ENCODE measurements at places on chromosomes 1 and 21.

DNA sequence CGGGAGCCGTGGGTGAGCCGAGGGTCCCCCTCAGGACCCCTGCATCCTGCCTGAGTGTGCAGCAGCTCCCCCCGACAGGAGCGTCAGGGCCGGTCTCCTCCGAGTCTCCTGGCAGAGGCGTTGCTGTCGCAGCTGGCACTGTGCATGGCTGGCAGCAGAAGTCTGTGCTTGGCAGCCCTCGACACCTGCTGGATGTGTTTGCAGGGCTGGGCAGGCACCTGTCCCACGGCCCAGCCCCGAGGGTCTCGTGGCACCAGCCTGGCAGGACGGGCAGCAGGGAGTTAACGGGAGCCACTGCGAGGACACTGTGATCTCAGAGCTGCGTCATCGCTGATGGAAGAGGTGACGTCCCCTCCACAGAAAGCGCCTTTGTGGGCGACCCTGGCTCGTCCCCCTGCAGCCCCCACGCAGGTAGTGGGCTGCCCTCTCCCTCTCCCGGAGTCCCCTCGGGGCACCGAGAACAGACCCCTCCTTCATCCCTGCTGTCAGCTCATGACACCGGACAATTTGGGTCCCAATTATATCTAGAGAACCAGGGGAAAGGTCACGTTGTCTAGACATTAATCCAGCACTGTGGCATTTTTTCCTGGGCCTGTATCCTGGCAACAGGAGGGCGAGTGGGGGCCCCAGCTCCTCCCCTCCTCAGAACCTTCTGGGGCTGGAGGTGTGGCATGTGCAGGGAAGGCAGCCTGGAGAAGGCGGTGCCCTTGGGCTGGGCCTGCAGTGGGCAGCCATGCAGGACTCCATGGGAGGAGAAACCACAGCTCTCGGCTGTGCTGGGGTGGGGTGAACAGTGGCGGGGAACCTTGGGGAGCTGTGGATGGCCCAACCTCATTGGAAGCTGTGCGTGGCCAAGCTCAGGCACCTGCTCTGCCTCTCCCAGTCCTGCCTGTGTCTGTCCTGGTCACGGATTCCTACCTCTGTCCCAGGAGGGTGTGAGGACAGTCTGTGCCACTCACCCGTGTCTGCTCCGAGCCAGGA lies 15.4 kb downstream of the COL18A1 start:
- DNase-seq: peak; percentile 71

DNA sequence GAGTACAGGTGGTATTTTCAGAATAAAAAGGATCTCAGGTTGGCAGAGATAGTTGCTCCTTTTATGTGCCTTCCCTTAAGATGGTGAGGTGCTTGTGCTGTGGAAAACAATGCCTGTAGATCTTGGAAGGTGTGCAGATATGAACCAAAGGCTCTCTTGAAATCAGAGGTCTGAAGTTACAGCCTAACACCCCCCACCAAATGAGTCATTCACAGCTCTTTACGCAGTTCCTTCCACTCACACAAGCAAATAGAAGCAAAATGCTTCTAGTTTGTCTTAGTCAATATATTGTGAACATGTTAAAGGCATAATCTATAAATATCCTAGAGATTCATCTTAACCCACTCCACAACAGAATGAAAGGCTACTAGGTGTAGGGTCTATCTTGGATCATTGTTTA lies 128.9 kb upstream of the NR5A2 start:
- DNase-seq: no peak

GRCh38 chr1:46002551-46003150 lies 129.8 kb downstream of the PIK3R3 start:
- DNase-seq: no peak

- DNase-seq: no peak
These were observed 18.2 kb downstream of the TRIM67 start for GRCh38 chr1:231180034-231180433.

GRCh38 chr1:116432655-116433265 lies 59.7 kb downstream of the ATP1A1 start:
- DNase-seq: no peak

DNA sequence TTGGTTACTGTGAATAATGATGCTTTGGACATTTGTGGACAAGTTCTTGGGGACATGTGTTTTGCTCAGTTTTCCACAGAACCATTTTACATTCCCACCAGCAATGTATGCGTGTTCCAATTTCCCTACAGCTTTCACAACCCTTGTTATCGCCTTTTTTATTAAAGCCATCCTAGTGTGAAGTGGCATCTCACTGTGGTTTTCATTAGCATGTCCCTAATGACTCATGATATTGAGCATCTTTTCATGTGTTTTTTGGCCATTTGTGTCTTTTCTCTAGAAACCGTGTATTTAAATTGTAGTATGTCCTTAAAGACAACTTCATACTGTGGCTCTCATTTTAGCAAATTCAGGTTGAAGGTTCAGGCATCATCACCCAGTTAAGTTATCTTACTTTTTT lies 132.1 kb downstream of the TGFBR3 start:
- no peak for DNase-seq

- no peak for DNase-seq
These were observed 11.6 kb upstream of the SERBP1 start for GRCh38 chr1:67441739-67442281.

DNA sequence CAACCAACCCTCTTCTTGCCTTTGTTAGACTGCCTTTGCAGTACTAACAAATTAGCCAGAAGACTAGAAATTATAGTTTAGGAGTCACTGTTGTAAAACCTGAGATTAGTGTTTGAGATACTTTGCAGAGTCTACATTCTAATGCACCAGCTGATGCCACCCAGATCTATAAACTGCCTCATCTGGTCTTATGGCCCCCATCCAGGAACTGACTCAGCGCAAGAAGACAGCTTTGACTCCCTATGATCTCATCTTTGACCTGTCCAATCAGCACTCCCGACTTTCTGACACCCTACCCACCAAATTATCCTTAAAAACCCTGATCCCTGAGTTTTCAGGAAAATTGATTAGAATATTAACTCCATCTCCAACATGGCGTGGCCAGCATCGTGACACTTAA lies 334.6 kb downstream of the RGS7 start:
- no peak for DNase-seq

- no peak for DNase-seq
These were observed 2.1 kb downstream of the MEGF6 start for GRCh38 chr1:3609016-3609768.

DNA sequence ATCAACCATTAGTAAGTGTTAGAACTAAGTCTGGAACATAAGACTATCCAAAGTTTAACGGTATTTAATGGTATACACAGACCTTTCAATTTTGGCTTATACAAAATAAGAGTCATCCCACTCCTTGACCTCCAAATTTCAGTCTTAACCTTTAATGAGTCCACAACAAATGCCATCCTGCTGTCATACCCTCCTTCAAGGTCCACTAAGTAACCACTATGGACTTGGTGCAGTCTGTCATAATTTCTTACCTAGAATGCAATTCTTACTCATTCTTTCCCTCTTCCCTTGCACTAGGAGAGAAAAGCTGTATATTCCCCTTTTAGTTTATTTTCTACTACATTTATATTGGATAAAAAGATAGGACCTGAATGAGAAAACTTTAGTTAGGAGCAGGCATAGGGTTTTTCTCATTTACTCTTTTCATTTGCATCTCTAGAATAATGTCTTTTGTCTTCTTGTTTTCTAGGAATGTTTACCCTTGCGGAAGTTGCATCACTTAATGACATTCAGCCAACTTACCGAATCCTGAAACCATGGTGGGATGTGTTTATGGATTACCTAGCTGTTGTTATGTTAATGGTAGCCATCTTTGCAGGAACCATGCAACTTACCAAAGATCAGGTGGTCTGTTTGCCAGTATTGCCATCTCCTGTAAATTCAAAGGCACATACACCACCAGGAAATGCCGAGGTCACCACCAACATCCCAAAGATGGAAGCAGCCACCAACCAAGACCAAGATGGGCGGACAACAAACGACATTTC lies 62.1 kb upstream of the ZNF326 start:
- no peak for DNase-seq

GRCh38 chr21:46605767-46606426 lies 1.0 kb upstream of the S100B start:
- DNase-seq: no peak

DNA sequence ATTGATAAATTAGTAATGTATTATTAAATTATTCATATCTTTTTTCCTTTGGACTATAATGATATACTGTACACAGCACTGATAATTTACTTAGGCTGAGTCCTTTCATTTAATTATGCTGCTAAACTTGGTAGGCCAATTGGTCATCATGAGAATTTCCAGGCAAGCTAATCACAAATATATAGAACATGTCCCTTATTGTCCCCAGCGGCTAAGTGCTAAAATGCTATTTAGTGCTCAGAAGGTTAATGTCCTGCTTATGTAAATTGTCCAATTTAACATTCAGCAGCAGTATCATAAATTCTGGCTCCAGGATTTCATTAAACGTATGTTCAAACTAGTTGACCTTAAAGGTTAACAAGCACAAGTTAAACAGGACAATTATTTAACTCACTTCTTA lies 30.0 kb upstream of the RRP15 start:
- no peak for DNase-seq

GRCh38 chr1:100359139-100359538 lies 6.8 kb downstream of the CDC14A start:
- DNase-seq: no peak

- DNase-seq: no peak
These were observed 410.7 kb downstream of the SIPA1L2 start for GRCh38 chr1:232218955-232219865.

DNA sequence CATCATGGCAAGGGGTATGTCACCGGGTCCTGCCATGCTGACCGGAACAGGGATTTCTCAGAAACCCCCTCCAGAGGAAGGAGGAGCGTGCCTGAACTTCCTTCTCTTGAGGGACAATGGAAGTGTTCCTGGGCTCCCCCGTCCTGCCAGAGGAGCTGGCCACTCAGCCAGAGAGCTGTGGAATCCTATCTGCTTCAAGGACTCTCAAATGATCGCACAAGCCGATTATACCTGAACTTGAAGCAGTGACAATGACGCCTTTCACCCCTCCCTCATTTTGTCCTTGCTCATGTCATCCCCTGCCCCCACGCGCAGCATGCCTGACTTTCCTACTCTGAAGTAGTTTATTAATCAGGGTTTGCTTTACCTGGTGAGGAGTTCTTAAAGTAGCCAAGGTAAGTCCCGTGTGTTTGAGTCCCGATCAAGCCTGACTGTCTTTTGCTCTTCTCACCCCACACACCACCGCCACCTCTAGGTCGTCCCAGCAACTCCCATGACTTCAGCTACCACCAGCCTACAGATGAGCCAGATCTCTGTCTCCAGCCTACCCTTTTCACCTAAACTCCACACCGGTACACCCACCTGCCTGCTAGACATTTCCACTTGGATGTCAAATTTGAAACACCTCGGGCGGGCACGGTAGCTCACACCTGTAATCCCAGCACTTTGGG lies 25.0 kb upstream of the PRELP start:
- DNase-seq: no peak

GRCh38 chr1:64590316-64590715 lies 120.4 kb downstream of the CACHD1 start:
- DNase-seq: no peak

DNA sequence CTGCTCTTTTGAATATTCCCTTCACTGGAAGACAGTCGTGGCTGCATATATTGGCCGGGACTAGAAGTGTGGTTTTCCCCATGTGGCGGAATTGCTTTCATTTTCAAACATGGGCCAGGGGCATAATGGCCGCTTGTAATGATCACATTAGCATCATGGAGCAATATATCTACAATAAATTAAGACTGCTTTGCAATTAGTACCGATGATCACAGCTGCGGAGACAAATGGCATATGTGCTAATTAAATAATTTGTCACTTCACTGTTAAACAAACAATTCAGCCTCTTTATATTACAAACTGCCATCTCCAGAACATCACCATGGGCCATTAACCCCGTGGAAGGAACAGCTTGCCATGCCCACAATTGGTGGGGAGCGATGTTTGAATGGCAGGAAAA lies 68.2 kb upstream of the OLIG2 start:
- DNase-seq: no peak

DNA sequence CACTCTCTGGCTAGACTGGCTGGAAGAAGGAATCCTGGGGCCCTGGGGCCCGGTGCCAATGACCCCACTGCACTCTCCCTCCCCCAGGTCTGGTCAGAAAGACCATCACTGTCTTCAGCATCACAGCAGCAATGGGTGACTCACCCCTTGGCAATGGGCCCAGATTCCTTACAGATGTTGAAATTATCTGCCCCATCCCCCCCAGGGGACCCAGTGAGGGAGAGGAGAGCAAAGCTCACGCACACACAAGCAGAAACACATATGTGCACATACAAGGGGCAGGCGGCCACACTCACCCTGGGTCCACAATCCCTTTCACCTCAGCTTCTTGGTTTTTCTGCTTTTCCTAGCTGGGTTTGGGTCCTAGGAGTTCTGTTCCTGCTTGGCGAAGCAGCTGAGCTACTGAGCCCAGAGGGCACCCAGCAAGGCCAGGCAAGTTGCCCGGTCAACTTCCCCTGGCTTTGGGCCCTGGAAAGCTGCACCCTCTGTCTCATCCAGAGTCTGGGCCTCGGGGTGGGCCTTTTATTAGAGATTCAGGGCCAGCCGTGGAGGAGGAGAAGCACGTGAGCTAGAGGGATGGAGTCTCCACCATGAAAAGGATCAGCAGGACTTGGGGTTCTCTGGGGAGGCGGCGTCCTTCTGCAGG lies 2.6 kb downstream of the COL16A1 start:
- peak; percentile 74 for DNase-seq

GRCh38 chr21:36516281-36516680 lies 36.4 kb upstream of the CLDN14 start:
- no peak for DNase-seq

DNA sequence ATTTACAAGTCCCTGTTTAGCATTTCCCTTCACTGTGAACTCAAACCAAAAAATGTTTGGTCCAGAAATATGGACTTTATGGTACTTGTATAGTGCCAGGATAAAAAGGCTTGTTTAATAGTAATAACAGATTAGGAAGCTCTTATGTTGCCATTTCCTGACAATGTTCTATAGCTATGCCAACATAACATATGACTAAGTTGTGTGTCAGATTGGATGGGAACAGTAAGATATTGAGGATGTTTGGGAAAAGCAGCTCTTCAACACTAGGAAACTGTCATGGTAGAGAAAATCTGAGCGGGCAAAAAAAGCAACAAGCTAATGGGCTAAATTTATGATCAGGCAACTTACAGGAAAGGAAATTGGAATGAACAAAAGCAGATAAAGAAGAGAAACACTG lies 287.1 kb upstream of the ADGRL4 start:
- DNase-seq: no peak

Data from SW480 (cell line).